ENCODE measurements at places on chromosomes 7 and 10.
A peak's percentile ranks its signal among the peaks of the same experiment; 100 is the strongest.

DNA sequence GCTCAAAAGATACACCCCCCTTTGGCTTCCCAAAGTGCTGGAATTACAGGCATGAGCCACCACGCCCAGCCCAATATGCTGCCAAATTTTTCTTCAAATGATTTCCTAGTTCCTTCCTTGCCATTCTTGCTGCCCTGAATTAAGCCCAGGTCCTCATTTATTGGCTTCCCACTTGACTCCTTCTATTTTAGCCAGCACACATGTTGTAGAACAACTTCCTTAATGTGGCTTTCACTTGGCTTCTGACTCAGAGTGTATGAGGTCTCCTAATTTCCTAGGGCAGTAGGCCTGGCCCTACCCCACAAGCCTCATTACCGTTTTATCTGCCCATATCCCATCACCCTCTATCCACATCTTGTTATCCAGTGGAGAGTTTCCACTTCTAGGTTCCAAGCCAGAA lies 21.8 kb upstream of the HIPK2 start:
- no peak for DNase-seq

DNA sequence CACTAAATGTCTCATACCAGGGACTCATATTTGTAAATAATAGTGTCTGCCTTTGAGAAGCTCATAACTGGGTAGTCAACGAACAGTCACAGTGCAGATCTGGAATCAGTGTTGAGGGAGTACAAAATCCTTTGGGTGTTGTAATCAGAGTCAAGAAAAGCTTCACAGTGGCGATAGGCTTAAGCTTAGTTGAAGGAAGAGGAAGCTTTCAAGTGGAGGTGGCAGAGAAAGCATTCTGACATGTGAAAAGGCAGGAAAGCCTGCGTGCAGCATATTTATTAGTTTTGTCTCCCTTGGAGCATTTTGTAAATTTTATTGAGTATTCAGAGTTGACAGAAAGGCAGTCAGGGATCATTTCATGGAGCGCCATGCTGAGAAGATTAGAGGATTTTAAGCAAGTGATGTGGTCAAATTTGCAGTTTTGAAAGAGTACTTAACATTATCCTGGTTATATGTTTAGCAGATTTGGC lies 104.9 kb downstream of the ADK start:
- DNase-seq: no peak

DNA sequence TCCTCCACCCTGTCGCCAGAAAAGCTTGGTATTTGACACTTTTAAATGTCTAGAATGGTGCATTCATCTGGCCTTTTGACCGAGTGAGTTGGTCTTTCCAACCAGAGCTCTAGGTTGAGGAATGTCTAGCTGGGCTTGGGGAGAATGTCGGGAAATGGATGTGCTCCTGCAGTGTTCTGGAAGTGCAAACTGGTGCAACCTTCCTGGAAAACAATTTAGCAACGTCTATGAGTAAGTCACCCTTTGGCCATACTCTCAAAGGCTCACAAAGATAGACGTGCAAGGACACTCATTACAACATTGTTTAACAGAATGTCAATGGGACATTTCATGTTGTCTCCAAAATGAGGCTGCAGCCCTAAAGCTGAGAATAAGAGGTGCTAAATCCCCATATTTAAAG lies 12.2 kb upstream of the NMT2 start:
- no peak for DNase-seq

DNA sequence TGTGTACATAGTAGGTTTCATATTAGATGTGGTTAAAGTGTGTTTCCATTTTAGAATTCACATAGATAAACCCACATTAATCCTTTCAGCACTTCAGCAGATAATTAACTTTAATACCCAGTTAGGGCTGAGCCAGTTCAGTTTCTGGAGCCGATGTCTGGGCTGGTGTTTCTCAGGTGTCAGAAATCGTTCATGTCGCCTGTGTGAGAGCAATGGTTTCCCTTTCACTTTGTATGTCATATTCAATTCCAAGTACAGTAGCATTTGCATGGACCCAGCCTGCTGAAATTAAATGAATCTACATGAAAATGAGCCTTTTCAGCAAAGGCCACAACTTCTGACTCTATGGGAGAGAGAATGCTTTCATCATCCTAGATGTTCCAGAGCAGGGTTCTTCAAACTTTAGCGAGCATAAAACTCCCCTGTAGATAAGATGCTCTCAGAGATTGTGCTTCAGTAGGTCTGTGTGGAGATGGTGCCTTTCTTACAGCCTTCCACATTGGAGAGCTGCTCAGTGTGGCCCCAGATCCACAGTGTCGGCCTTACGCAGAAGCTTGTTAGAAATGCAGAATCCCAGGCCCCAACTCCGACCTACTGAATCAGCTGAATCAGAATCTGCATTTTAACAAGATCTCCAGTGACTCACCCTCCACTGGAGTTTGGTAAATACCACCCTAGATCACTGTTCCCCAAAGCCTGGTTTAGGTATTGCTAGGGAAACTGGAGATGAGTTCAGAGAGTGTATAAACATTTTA lies 19.6 kb downstream of the WIPF3 start:
- DNase-seq: no peak

DNA sequence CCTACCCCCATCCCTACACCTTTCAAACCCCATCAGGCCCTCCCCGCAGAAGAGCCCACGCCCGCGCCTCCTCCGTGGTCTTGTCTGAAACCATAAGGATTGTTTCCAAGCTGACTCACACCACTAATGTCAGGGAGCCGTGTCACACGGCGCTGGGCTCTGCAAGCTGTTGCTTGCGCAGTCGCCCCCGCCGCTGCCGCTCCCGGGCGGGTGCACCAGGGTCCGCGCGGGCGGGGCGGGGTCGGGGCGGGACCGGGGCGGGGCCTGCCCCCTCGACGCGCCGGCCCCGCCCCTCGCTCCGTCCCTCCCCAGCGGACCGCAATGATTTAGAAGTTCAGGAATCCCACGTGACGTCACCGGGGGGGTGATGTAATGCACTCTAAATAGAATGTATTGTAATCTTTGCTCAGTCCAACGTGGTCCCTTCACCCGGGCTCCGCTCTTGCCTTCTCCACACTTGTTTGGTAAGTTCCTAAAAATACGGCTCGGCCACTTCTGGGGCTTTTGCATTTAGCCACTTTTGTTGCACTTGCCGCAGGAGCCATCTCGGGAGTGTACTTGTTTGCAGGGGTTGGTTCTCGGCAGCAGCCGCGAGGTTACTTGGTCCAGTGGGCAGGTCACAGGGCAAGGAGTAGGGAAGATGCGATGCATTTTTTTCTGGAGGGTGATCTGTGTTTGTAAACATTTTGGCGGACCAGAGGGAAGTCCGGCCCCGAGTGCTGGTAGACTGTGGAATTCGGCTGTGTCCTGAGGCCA lies 3.2 kb upstream of the CREB5 start:
- DNase-seq: peak; percentile 29

- no peak for DNase-seq
Measured at GRCh38 chr10:32954545-32955298, 3.3 kb downstream of the ITGB1 start.

GRCh38 chr10:24569330-24569796 lies 154.3 kb downstream of the ARHGAP21 start:
- DNase-seq: no peak

DNA sequence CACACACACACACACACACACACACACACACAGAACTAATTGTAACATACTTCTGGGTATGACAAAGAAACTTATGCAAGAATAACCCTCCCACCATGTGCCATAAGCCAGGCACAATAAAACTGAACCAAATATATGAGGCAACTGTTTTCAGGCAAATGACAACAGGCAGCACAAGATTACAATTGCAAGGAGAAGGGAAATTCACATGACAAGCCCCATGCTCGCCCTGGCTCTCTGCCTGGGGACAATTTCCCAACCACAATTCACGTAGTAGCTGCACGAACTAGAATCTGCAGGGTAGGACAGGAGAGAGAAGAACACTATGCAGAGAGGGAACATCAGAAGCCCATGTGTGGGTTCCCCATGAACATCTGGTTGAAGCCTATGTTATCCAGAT lies 143.3 kb downstream of the CALN1 start:
- no peak for DNase-seq

- no peak for DNase-seq
Measured at GRCh38 chr7:97439637-97440214, 292.2 kb upstream of the TAC1 start.

DNA sequence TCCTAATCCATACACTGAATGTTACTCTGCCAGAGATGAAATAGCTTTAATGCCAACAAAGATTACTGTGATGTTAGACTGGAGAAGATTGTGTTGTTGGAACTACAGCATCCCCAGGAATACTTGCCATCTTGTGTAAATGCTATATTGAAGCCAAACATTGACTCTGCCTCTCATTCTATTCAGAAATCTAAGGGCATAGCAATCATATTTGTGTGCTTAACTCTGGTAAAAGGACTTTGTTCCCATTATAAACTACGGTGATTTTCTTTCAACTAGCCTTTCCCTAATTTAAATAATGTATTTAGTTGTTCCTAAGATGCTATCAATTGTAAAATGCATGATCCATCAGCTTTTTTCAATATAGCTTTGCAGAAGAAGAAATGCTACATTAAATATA lies 498.4 kb upstream of the LRRN3 start:
- DNase-seq: no peak

DNA sequence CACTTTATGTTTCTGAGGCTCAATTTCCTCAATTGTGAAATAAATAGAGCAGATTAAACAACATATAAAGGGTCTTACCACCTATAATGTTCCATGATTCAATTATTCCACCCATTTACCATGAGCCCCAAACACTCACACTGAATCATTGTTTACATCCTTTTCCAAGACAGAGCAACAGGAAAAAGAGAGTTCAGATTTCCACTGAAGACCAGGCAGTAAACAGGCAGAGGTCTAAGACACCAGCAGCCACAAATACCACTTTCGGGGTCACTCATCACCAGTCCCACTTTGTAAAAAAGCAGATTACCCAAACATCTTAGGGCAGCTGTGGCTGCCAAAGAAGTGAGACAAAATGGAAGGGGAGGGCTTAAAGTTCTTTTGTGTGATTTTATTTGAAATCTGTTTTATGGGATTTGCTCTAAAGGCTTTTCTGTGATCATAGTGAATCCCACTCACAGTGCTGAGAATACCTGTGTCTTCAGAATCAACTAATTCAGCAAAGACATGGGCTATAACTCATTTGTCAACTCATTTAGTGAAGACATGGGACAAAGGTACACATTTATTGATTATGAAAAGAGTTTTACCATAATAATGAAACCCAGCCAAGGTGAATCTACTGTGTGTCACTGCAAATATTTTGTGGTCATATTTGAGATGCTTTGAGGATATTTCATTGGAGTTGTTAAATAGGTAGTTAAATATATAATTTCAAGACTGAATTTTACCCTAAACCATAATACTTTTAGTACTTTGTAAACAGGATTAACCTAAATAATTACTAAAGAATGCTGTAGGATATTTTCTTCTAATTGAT lies 24.8 kb upstream of the DLD start:
- DNase-seq: no peak

DNA sequence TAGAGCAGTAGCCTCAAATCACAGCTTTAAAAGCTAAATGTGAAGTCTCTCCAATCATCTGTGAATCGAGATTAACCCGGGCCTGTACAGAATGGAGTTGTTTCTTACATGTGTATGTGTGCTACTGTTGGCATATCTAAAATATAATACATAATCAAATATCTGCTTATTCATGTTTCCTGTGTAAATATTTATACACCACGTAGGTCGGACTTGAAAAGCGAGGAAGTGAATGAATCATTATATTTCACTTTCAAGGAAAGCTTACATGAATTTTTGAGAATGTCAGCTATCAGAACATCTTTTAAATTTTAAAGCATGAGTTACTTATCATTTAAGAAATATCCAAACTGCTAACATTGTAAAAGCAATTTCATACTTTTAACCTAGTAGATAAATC lies 233.3 kb downstream of the SLC25A13 start:
- DNase-seq: no peak

DNA sequence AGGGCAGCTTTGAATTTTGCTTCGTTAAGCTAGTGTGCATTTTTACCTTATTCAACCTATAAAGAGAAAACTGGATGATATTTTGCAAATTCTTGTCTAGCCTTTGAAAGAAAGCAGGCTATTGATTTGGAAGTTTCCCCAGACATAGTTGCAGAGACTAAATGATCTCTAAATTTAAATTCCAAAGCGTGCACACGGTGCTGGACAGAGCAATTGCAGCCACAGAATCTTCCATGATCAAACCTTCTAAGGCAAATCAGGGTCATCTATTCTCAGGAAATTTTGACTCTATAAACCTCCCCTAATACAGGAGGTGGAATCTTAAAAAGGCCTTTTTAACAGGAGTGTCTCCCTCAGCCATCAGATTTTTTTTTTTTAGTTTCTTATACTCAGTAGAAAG lies 159.9 kb downstream of the MDFIC start:
- no peak for DNase-seq

- DNase-seq: no peak
Measured at GRCh38 chr10:43265799-43266721, 805 bp downstream of the RASGEF1A start.

- DNase-seq: no peak
Measured at GRCh38 chr10:125521721-125522680, 161.0 kb downstream of the TEX36 start.

DNA sequence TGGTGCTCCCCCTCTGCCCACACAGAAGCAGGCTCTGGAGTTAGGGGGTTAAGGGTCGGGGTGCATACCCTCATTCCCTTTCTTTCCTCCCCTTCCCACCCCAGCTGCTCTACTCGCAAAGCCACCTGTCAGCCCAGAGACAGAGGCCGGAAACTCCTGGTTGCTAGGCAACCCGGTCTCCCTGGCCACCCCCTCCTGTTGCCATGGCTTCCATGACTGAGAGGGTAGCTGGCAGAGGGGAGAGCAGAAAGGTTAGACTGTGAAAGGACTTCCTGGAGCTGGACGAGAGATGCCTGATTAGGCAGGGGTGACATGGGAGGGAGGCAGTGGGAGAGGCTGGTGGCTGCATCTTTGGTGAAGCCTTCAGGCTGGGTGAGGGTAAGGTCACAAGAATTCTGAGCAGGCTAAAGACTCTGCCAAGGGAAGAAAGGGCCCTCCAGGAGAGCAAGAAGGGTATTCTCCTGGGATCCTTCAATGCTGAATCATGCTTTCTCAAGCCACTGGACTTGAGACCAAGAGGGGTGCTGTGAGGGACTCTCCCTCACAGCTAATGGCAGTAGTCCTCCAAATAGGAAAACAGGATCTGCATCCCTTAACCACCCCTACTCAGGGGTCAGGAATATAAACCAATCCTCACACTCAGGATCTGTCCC lies 5.4 kb downstream of the PSD start:
- DNase-seq: no peak

DNA sequence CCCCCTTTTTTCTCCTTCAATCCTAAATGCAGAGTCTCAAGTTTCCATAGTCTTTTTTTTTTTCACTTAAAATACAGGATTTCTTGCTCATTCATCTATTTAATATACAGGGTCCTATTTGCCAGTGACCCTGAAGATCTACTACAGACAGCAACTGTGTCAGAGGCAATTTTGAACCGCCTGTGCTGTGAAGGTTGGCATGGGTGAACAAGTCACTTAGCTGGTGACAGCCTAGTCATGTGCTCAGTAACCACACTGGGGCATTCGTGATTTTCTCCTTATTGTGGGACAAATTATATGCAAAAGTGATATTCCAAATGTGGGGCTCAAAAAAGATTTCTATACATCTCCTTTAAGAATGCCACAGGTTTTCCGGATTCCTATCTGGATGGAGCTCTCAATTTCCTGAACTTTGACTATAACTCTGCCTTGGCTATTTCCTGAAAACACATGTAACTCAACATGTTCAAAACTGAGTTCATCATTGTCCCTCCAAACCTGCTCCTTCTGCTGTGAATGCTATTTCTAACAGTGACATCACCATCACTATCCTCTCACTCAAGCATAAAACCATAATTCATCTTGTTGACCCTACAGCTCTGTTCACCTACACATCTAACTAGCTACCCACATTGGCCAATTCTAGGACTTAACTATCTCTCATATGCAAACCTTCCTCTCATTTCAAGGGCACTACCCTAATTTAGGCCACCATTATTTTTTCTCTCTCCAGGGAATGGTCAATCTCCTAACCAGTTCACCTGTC lies 36.7 kb downstream of the CDK6 start:
- no peak for DNase-seq
